ENCODE measurements at places on chromosomes 7 and 10.

DNA sequence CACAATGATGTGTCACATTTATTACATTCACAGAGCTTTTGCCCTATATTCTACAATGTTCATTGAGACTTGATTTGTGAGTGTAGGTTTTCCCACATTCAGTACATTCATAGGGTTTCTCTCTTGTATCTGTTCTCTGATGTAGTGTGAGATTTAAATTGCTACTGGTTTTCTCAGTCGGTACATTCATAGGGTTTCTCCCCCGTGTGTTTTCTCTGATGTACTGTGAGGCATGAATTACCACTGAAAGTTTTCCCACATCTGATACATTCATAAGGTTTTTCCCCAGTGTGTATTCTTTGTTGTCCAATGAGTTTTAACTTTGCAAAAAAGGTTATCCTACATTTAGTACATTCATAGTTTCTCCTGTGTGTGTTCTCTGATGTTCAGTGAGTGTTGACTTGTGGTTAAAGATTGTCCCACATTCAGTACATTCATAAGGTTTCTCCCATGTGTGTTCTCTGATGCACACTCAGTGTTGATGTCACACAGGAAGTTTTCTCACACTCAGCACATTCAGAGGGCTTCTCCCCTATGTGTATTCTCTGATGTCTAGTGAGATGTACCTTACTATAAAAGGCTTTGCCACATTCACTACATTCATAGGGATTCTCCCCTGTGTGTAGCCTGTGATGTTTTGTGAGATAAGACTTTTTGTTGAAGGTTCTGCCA lies 63.0 kb downstream of the ZNF248 start:
- DNase-seq, result no peak

DNA sequence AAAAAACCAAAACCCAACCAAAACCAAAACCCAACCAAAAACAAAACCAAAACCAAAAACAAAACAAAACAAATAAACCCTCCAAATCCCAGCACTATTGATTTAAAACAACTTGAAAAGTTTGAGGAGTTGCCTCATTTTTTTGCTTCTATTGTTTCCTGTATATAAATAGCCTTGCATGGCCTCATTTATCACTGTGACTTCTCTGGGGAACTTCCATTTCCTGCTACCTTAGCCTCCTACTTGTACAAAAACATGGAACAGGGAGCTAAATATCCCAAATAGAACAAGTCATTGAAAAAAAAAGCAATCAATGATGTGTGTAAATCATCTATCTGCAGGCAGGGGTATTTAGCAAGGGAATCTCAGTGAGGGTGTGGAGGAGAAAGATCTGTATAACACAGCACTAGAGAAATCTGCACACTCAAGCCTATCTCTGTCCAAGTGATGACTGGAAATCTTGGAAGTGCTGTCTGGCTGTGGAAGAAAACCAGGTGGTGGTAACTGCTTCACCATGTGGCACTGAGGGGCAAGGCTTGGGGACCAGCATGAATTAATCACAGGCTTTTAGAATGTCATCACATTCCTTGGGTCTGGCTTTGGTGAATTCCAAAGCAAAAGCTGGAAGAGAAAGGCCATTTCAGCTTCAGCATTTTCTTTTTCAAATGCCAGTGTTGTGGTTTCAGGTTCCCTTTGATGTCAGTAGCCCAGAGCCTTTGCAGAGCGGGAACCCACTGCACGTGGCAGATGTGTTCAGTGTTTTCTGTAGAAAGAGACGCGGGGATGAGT lies 349.5 kb upstream of the ZNF32 start:
- DNase-seq, result no peak

DNA sequence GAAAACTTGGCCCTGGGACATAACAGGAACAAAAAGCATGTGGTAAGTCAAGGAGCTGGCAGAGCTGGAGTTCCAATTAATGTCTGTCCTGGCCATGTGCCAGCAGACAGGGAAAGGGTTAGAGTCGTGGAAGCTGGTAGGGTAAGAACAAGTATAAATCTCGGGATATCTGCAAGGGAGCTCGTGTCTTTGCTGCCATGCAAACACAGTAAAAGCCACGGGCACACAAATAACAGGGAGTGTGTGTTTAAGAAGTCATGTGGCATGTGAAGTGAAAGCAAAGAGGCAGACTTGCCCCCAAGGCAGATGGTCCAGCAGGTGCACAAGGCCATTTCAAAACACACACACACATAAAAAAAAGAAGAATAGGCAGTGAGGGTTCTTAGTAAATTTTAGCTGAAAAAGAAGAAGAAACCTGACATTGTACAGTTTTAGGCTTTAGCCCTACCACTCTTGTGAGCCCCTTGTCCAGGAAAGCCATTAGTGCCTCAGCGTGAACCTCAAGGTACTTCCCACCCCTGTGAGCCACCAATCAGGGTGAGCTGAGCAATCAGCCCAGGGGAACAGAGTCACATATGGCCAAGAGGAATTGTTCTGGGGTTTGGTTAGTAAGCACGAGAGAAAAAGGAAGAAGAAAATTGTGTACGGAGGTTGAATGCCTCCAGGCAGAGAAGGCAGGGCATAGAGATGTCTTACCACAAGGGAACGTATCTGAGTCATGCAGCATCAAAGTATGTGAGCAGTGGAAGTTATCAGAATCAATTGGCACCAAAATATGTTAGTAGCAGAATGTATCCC lies 32.8 kb upstream of the ARHGAP12 start:
- DNase-seq, result no peak

DNA sequence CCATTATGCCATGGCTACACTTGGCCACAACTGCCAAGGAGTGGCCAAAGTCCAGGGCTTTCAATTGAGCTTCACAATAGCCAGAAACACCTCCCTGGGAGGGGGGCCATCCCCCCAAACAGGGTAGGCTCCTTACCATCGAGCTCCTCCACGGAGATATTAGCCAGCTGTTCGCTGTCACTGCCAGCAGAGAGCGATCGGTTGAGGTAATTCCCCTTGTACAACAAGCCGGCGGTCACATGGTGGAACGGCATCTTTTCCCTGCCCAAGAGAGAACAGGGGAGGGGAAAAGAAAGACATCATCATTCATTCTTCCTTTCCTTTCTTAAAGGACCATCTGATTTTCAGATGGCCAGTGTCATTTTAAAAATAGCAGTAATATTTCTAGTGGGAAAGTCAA lies 133.6 kb downstream of the CALN1 start:
- no peak for DNase-seq

Measured in amygdala (tissue), 56 donors.